ENCODE measurements at places on chromosomes 4 and X. TPM values are rescaled to one million over a fixed set of nuclear protein-coding genes. Genes with fewer than 3 reads are reported as not detected.

The TBX22 gene
- 3.8 TPM for polyA plus RNA-seq

The ACE2 gene
- polyA plus RNA-seq: 44.3 TPM

The ERCC6L gene
- 3.9 TPM for polyA plus RNA-seq

The CSAG1 gene
- polyA plus RNA-seq: not detected

The GPM6B gene
- 31.1 TPM for polyA plus RNA-seq

The STATH gene
- polyA plus RNA-seq: 0.56 TPM

The IL21 gene
- not detected for polyA plus RNA-seq

The HTT-AS gene
- not detected for polyA plus RNA-seq

The NPY2R gene
- 0.31 TPM for polyA plus RNA-seq

DNA sequence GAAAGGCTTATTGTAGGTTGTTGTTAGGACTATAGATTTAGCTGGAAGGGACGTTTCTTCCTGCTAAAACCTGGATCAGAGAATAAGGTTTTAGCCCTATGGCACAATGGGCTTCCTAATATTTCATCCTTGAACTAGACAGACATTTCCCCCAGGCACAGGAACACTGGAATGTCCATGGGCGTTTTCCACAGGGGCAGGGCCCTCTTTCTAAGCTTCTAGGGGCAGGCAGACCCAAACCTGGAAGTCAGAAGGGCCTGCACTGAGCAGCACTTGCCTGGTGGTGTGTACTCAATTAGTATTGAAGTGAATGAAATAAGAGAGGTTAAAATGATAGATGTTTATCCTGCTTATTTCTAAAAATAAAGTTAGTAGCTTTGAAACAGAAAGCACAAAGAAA, 41.1 kb downstream of the CASP6 start:
- DNase-seq: no peak

- DNase-seq: no peak
These were observed 40.2 kb upstream of the TET2 start for GRCh38 chr4:105106426-105106825.

GRCh38 chrX:39773923-39774773, 323.6 kb downstream of the BCOR start:
- no peak for DNase-seq

GRCh38 chr4:121198251-121198650, 34.1 kb upstream of the TNIP3 start:
- DNase-seq: no peak

- DNase-seq: no peak
These were observed 1.3 kb upstream of the HAND2 start for GRCh38 chr4:173531086-173531965.

DNA sequence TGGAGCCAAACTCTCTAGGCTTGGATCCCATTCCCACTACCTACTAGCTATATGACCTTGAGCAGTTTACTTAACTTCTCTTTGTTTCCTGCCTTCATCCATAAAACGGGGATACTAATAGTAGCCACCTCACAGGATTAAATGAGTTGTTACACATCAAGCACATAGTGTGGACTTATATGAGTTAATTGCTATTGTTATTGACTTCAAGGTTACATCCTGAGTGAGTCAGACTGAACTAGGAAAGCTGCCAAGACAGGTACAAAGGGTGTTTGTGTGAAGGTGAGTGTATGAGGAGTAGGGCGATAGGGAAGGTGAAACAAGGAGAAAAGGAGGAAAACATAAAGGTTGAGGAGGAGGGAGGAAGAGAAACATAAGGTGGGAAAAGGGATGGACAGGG, 32.2 kb downstream of the TFDP3 start:
- DNase-seq: no peak

DNA sequence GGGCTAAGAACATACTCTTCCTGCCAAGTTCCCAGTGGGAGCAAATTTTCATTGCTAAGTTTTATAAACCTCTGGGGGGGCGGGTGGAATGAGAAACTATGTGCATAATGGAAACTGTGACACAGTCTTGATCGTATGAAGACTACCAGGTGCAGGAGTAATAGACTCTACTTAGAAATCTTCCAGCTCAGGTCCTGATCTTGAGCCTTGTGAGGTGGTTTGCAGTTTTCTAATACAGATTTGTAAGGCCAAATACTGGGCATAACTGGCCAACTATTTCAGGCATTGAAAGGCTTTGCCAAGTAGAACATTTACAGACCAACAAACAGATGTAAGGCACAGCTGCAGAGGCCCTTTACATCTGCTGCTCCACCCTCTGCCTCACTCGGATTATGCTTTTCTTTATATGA, 89.7 kb upstream of the CBR4 start:
- DNase-seq: no peak

GRCh38 chrX:155745792-155746191, 133.0 kb upstream of the TMLHE start:
- peak; percentile 39 for DNase-seq

DNA sequence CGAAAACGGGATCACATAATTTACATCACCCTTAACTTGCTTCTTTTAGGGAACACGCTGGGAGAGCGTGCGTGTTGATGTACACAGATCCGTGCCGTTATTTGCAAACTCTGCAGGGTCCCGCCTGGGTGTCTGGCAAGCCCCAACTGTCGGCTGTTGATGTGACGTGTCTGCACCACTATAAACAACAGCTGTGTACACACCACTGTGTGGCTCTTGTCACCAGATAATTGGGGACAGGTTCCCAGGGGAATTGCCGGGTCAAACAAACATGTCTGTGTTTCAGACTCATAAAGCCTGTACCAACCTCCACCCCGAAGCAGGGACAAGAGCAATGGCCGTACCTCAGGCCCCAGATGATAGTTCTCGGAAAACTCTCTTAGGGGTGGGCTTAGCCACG, 105.0 kb upstream of the AFAP1 start:
- no peak for DNase-seq

GRCh38 chr4:7237873-7238272, 45.5 kb downstream of the SORCS2 start:
- no peak for DNase-seq

GRCh38 chr4:83276299-83277040, 8.1 kb downstream of the COQ2 start:
- no peak for DNase-seq

DNA sequence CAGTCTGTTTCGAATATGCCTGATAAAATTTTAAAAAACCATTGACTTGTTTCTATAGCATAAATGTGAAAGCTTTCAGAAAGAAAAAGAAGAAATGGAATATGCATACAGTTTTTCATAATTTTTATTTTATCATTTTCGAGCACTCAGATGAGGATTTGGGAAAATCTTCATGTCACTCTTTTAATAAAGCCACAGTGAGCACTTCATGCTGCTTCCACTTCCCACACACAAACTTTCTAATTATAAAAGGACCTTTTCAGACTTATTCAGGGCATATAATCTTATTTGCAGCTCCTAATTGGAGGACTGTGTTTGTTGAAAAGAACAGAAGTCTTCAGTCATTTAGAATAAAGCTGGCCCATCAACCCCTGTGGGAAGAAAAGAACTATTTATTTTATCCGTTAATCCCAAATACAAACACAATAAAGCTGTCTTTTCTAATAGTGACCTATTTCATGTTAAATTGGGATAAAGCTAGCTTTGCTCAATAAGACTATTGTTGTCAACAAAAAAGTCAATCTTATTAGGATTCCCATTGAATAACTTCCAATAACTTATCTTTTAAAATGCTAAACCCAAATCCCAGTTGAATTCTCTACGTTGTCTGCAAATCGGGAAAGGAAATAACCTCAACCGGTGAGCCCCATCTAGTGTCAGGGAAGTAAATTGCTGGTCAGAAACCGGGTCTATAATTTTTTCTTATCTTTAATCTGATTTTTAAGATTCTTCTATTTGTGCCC, 211.5 kb downstream of the PDGFRA start:
- no peak for DNase-seq

- DNase-seq: no peak
These were observed 180.7 kb downstream of the AR start for GRCh38 chrX:67724359-67725110.
